Stimulated activated CD8-positive, alpha-beta memory T cell treated with anti-CD3 and anti-CD28 coated beads, Interleukin-4, amount 100 ng/mL, for 24 hours (primary cell): ENCODE measurements at places on chromosomes 13 and 19.

DNA sequence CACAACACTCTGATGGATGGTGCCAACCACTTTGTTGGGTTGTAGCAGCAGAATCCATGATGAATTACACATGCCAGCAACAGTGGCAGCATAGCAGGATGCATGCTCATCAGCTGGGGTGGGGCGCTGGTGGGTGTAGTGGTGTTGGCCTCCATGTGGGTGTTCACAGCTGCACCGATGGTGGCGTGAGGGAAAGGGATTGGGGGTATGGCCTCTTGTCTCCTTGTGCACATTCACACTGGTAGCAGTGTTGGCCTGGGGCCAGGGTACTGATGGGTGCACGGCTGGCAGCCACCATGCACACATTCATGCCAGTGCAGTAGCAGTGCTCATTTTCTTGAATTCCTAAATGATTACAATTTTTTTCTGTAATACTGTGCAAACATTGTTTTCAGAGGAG is 2748.8 kb upstream of the PCDH20 start:
- no peak for DNase-seq

GRCh38 chr19:1087813-1088415 is 7.3 kb downstream of the POLR2E start:
- DNase-seq: no peak

DNA sequence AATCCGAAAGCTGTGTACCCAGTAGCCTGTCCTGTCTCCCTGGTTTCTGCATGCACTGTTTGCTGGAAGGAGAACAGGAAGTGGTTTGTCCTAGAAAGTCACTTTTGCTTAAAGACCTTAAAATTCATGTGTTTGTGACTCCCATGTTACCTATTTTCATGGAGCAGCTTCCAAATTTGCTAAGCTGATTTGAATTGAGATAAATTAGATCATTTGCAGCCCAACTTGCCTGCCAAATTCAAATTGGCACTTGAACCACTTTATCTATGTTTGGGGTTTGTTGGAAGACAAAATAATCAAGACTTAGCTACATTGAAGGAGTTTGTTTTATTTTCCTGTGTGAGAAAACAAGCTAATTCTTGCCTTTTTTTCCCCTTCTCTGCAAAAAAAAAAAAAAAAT is 532.5 kb downstream of the DIAPH3 start:
- DNase-seq: no peak

GRCh38 chr13:77036279-77036678 is 9.3 kb upstream of the FBXL3 start:
- no peak for DNase-seq

GRCh38 chr19:16445238-16446107 is 26.3 kb downstream of the EPS15L1 start:
- DNase-seq: no peak

DNA sequence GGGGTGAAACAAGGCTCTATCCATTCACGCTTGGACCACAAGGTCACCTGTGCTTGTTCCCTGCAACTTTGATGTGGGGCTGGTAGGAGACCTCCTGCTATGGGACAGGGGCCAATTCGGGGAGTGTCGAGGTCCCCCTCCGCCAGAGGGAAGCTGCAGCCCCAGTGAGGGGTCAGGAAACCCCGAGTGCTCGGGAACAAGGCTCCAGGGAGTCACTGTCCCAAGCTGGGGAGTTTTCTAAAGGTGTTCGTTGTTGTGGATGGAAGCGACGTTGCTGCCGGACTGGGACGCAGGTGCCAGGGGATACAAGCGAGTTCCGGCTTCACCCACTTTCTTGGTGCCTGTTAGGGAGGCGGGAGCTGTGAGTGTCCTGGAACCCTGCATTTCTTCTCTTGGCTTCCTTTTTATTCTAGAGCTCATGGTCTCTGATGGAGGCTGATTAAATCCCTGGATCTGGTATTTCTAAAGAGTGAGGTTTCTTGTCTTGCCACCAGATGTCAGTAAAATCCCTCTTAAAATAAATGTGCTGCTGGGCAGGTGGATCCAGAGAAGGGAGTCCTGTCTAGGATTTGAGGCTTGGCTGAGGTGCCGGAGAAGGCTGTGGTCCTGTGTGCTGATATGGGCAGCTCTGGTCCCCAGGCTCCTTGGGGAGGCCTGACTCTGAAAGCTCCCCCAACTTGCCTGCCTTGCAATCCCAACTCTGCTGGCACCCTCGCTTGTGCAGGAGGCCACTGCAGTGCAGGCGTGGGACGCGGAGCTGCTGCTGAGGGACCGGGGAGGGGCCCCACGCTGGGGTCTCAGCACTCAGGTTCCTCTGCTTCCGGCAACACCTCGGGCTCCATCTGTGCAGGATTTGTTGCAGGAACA is 153.9 kb downstream of the TEX29 start:
- DNase-seq: no peak

GRCh38 chr13:111938741-111939665 is 127.9 kb upstream of the SOX1 start:
- DNase-seq: no peak

DNA sequence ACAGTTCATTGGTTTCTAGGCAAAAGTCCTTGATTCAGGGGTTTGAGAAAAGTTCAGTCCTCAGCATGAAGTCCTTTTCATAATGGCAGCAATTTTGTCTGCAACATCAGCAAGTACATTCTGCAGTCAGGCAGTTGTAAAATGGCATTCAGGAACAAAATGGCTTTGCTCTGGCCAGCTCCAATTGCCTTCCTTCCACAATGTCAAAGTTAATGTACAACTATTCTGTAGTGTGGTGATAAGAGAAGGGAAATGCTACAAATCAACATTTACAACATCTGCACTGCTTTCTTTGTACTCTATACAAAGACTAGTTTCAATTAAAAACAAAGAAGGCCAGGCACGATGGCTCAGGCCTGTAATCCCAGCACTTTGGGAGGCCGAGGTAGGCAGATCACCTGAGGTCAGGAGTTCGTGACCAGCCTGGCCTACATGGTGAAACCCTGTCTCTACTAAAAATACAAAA is 1.8 kb upstream of the NEK3 start:
- DNase-seq: no peak

GRCh38 chr19:6312018-6312417 is 21.4 kb downstream of the ACER1 start:
- DNase-seq: no peak

- no peak for DNase-seq
Measured at GRCh38 chr13:35857769-35858168, 273.4 kb downstream of the DCLK1 start.

DNA sequence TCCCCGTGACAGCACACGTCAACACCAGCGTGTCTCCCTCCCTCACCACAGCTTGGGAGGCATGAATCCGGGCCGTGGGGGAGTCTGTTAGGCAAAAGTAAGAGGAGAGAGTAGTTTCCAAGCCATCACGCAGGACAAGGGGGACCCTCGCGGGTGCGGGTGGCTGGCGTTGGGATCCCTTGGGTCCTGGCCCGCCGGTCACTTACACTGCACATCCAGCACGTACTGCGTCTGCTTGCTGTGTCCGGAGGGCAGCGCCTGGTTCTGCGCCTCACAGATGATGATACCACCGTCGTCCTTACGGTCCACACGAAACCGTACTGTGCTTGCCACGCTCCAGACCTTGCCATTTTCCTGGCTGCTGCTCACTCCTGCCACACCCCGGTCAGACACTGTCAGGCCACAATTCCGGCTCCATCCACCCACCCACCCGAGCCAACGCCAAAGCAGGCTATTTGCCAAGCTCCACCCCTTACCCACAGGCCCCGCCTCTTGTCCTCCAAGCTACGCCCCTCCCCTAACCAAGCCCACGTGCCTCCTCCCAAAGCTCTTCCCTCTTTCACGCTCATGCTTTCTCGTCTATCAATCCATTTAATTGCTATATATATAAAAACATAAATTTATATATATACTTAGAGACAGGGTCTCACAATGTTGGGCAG is 6.6 kb upstream of the ZNF428 start:
- no peak for DNase-seq

DNA sequence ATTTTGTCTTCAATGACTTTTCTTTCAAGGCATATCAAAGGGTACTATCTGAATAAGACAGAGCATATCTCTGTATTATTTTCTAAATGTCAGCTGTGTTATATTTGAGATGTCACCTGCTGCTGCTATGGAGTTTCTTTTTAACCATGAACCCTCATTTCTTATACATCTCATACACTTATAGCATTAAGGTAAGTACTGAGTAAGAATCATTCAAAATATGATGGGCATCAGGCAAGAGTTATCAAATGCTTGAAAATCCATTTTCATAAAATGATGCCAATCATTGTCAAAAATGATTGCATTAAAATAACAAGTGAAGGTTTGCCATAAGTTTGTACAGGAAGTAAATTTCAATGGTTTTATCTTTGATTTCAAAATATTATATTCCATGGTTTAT is 2005.0 kb upstream of the PCDH20 start:
- no peak for DNase-seq

DNA sequence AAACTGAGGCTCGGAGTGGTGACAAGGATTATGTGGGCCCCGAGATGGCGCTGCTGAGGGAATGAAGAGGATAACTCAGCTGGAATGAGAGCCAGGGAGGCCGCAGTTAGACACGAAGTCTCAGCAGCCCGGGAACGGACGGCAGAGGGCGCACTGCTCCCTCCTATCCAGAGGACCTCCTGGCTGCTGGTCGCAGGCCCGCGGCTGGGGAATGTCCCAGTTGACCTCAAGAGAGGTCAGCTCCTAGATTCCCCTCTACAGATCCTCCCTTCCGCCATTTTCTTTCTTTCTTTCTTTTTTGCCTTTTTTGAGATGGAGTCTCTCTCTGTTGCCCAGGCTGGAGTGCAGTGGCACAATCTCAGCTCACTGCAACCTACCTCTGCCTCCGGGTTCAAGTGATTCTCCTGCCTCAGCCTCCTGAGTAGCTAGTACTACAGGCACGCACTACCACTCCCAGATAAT is 24.1 kb upstream of the ASPDH start:
- peak; percentile 53 for DNase-seq

DNA sequence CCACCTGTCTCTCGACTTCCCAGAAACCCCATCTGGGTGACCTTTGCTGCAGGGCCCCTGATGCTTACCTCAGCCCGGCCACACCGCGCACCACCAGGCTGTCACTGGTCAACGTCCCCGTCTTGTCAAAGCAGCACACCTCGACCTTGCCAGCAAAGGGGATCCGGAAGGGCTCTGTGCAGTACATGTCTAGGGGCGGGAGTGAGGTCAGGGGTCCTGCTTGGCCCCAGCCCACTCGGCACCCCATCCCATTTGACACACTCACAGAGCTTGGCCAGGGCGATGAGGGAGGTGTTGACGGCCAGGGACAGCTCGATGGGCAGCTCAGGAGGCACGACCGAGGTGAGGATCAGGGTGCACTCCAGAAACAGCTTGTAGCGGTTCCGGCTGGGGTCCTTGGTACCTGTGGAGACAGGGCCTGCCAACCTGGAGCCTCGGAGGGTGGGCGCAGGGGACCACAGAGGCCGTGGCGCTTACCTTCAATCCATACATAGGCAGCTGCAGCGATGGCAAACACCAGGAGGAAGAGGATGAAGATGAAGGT is 8.4 kb downstream of the ATP13A1 start:
- no peak for DNase-seq

GRCh38 chr13:75195495-75196146 is 286.3 kb downstream of the TBC1D4 start:
- DNase-seq: no peak

DNA sequence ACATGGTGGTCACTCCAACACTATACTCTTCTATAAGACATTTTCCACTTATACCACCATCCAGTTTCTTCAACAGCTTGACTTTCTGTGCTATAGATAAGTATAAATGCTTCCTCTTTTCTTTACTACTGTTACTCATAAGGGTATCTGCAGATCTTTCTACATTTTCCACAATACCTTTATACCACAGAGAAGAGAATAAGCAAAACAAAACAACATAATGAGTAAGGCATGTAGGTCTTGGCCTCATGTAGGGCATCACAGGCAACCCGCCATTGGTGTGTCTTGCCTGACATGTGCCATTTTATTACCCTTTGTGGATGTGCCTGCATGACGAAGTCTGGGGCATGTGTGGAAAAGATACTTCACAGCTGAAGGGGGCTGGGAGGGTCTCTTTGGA is 265.3 kb upstream of the STARD13 start:
- no peak for DNase-seq

- no peak for DNase-seq
Measured at GRCh38 chr13:73421310-73421912, 362.6 kb downstream of the KLF5 start.

GRCh38 chr13:33871207-33872004 is 53.5 kb downstream of the RFC3 start:
- no peak for DNase-seq

GRCh38 chr13:39058040-39058439 is 19.8 kb downstream of the NHLRC3 start:
- DNase-seq: no peak

DNA sequence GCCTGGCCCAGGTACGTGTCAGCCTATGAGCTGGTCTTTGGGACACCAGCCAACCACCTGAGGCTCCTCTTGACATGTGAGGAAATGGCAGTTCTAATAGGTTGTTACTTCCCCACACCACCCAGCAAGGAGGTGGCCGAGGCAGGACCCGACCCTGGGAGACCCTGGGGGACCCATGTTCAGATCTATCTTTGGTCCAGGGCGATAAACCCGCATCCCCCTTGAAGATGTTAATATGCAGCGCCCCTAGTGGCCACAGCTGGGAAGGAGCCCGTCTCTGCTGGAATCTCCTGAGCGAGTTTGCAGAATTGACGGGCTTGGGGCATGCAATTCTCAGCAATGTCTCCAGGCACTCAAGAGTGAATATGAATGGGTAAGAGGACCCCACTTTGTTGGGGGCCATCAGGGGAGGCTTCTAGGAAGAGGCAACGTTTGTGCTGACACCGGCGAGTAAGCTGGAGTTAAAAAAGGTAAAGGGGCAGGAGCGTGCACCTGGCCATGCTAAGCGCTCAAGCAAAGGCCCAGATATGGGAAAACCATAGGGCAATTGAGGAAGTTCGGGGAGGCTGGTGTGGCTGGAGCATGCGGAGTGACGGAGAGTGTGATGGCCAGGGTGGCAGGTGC is 1.5 kb upstream of the MYO1F start:
- DNase-seq: peak; percentile 75

- no peak for DNase-seq
Measured at GRCh38 chr19:34475975-34476594, 5.5 kb upstream of the WTIP start.

GRCh38 chr13:106186366-106187030 is 349.0 kb downstream of the EFNB2 start:
- no peak for DNase-seq

DNA sequence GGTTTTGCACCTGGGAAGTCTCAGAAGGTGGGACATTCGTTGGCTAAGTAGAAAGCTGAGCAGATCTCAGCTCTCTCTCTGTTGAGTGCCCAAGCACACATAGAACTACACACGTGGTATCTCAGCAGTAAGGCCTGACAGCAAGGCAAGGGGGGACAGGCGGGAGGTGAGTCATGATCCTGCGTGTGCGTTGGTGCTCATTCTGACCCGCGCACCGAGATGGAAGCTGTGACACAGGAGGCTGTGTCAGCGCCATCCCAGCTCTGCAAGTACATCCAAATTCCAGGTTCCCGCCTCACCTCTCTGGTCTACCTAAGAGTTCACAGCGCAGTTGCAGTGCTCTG is 135.7 kb downstream of the USP12 start:
- no peak for DNase-seq

- no peak for DNase-seq
Measured at GRCh38 chr13:35824395-35824794, 306.8 kb downstream of the DCLK1 start.

- DNase-seq: no peak
Measured at GRCh38 chr13:49836516-49836915, 44.0 kb upstream of the KPNA3 start.

- no peak for DNase-seq
Measured at GRCh38 chr19:10184636-10185035, 10.1 kb downstream of the DNMT1 start.
